Mesothelial cell of epicardium (in vitro differentiated cells): ENCODE measurements at places on chromosomes 3 and 15. TPM values are rescaled to one million over a fixed set of nuclear protein-coding genes. Genes with fewer than 3 reads are reported as not detected.
A peak's percentile ranks its signal among the peaks of the same experiment; 100 is the strongest.

CCDC39 gene
- not detected in 3 replicates for total RNA-seq

DNAH1 gene
- total RNA-seq, result 8.2 to 9.5 TPM (median 8.4 TPM) in 3 replicates

TMIE gene
- total RNA-seq, result 0.31 to 0.68 TPM (median 0.54 TPM) in 3 replicates

ESYT3 gene
- total RNA-seq, result 5.9 to 6.9 TPM (median 6.8 TPM) in 3 replicates

STAC gene
- 1.4 to 2.3 TPM (median 1.9 TPM) in 3 replicates for total RNA-seq

TMCO5A gene
- total RNA-seq, result not detected in 3 replicates

VEPH1 gene
- 7.2 to 10.2 TPM (median 7.9 TPM) in 3 replicates for total RNA-seq

DNA sequence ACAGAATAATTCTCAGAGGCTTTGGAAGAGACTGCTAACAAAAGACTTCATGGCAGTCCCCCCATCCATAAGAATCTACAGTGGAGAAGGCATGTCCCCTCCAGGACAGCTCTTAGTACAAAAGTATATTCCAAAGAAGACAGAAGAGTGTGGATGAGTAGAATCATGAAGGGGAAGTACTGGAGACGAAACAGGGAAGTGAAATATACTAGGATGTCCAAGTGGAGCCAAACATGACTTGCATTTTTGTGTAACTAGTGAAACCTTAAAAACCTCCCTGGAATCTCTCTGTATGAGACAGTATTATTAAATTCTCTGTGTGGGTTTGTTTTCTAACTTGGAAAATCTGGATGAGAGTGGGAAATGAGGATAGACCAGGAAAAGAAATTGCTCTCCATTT, 312.4 kb downstream of the RSL24D1 start:
- peaks cover 2% of the 10 kb centered on the region for H3K36me3 ChIP-seq
- no peak for DNase-seq
- no peaks in the 10 kb centered on the region for H3K4me1 ChIP-seq

DNA sequence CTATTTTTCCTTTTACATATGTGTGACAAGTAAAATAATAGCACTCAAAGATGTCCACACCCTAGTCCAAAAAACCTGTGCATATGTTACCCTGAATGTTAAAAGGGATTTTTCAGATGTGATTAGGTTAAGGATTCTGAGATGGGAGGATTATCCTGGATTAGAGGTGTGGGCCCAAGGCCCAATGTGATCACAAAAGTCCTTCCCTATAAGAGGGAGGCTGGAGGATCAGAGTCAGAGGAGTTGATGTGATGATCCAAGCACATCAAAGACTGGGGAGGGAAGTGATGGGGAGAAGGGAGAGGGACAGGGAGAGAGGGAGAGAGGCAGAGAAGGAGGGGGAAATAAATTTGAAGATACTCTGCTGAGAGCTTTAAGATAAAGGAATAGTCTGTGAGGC, 512.6 kb downstream of the PLOD2 start:
- H3K27me3 ChIP-seq, result no peaks in the 10 kb centered on the region
- no peaks in the 10 kb centered on the region for H3K4me1 ChIP-seq
- H3K4me3 ChIP-seq, result no peak overlapping the region
- peaks cover 5% of the 10 kb centered on the region for H3K36me3 ChIP-seq
- peak overlapping the region; percentile 20 for H3K27ac ChIP-seq

- H3K27me3 ChIP-seq, result peaks cover 41% of the 10 kb centered on the region
- H3K27ac ChIP-seq, result no peak overlapping the region
- H3K4me3 ChIP-seq, result no peak overlapping the region
- no peaks in the 10 kb centered on the region for H3K36me3 ChIP-seq
- no peaks in the 10 kb centered on the region for H3K4me1 ChIP-seq
- no peak for DNase-seq
Measured at GRCh38 chr3:58659051-58659675, 7.4 kb downstream of the FAM3D start.

- H3K27ac ChIP-seq, result peak overlapping the region; percentile 89
- H3K4me3 ChIP-seq, result peak overlapping the region; percentile 60
- peaks cover 59% of the 10 kb centered on the region for H3K4me1 ChIP-seq
Measured at GRCh38 chr3:177357352-177358090, 160.2 kb upstream of the TBL1XR1 start.

DNA sequence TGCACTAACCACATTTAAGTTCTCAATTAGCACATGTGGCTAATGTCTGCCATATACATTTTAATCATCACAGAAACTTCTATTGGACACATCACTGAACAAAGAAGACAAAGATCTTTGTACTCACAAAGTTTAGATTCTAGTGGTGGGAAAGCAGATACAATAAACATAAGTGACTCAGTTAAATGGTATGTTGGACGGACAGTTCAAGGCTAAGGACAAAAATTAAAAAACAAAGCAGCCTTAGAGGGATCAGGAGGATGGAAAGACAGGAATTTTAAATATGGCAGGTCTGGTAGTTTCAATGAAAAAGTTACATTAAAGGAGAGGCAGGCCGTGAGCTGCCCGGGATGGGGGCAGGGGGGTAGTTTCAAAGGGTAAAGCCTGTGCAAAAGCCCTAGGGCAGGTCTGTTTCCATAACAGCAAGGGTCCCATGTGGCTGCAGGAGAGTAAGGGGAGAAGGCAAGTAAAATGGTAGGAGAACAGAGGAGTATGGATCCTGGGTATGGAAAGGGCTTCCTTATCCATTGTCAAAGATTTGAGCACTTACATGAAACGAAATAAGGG, 220.7 kb downstream of the FHIT start:
- DNase-seq, result no peak
- peaks cover 4% of the 10 kb centered on the region for H3K4me1 ChIP-seq

- H3K4me3 ChIP-seq, result no peak overlapping the region
- DNase-seq, result no peak
- no peaks in the 10 kb centered on the region for H3K36me3 ChIP-seq
Measured at GRCh38 chr3:146650691-146651442, 45.7 kb upstream of the PLSCR5 start.

DNA sequence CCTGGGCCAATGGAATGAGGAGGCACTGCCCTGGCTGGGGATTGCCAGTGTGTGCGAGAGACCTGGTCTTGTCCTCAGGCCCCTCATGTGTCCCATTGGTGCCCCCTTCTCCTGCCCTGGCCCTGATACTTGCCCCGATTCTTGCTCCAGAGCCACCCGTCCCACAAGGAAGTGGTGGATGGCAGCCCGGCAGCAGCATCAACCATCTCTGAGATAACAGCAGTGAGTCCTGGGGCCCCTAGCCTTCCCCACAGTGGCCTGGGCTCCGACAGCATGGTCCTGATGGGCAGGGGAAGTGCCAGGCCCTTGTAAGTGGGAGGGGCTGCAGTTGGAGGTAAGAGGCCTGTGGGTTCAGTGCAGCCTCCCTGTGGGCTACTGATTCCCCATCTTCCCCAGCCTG, 15.4 kb downstream of the VILL start:
- H3K27ac ChIP-seq, result no peak overlapping the region
- no peak for DNase-seq
- H3K36me3 ChIP-seq, result peaks cover 7% of the 10 kb centered on the region
- H3K4me3 ChIP-seq, result no peak overlapping the region
- peaks cover 4% of the 10 kb centered on the region for H3K4me1 ChIP-seq

DNA sequence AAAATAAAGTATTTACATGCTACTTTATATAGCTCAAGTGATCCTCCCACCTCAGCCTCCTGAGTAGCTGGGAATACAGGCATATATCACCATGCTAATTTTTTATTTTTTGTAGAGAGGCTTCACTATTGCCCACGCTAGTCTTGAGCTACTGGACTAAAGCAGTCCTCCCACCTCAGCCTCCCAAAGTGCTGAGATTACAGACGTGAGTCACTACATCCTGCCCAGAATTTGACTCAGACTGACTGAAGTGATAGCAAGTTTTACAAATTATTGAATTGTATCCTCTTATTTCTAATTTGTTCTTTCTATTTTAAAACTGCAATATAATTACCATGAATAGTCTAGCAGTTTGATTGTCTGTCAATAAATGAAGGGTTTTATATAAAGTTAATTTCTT, 210.3 kb upstream of the CGNL1 start:
- DNase-seq, result no peak
- peaks cover 7% of the 10 kb centered on the region for H3K4me1 ChIP-seq
- no peaks in the 10 kb centered on the region for H3K27me3 ChIP-seq
- no peak overlapping the region for H3K4me3 ChIP-seq
- H3K27ac ChIP-seq, result no peak overlapping the region

- no peaks in the 10 kb centered on the region for H3K27me3 ChIP-seq
- DNase-seq, result no peak
- H3K4me1 ChIP-seq, result peaks cover 6% of the 10 kb centered on the region
- no peak overlapping the region for H3K4me3 ChIP-seq
Measured at GRCh38 chr3:62143843-62144450, 229.4 kb downstream of the FEZF2 start.

DNA sequence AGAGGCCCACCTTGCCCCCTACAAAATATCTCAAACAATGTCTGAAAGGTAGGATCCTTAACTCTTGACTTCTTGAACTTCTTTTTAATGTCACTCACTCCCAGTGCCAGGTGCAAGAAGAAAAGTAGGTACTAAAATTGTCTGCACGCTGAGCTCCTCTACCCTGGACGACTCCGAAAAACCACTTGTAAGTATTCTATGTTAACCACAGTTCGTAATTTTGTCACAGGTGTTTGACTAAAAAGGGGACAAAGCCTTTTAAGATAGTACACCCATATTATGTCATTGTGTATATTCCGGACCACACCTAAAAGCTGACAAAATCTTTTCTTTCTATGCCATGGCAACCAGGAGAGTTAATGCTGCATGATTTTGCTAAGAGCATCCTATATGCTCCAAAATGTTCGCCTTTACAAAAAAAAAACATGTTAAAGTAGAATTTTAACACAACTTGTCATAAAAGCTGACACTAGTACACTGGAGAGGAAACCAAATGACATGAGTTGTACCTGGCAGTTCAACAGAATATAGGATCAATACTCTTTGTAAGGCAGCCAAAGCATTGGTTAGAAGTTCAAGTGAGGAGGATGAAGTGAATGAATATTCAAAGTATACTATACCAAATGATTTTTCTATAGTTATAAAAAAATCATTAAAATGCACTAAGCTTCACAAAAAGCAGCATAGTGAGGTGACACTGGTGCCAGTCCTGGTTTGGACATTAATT, 210.5 kb downstream of the FOXP1 start:
- no peaks in the 10 kb centered on the region for H3K36me3 ChIP-seq
- DNase-seq, result no peak
- H3K4me1 ChIP-seq, result peaks cover 14% of the 10 kb centered on the region
- H3K27me3 ChIP-seq, result no peaks in the 10 kb centered on the region
- H3K4me3 ChIP-seq, result no peak overlapping the region
- no peak overlapping the region for H3K27ac ChIP-seq

DNA sequence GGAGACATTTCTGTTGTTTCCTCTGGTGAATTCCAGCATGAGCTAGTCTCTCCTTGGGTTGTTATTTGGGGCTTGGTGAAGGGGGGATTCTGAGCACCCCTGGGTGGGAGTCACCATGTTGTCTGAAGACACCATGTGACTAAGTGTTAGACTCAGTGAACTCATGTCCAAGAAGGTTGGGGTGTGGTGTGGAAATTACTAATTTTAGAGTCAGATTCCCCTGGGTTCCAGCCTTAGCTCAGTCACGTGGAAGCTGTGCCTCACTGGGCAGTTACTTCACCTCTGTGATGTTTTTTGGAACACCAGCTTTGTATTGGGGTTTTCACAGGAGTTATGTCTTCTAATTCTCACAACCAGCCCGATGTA, 171.5 kb downstream of the RPLP1 start:
- no peaks in the 10 kb centered on the region for H3K36me3 ChIP-seq
- H3K4me1 ChIP-seq, result no peaks in the 10 kb centered on the region
- peak; percentile 14 for DNase-seq
- peaks cover 67% of the 10 kb centered on the region for H3K27me3 ChIP-seq
- no peak overlapping the region for H3K27ac ChIP-seq
- no peak overlapping the region for H3K4me3 ChIP-seq

- peaks cover 12% of the 10 kb centered on the region for H3K4me1 ChIP-seq
- no peak overlapping the region for H3K27ac ChIP-seq
- peak overlapping the region; percentile 56 for H3K4me3 ChIP-seq
- DNase-seq, result no peak
- H3K36me3 ChIP-seq, result no peaks in the 10 kb centered on the region
Measured at GRCh38 chr15:97652700-97653167, 307.8 kb upstream of the ARRDC4 start.

GRCh38 chr3:141851411-141851810, 25.0 kb upstream of the ATP1B3 start:
- no peaks in the 10 kb centered on the region for H3K27me3 ChIP-seq
- no peak overlapping the region for H3K27ac ChIP-seq
- no peak for DNase-seq
- H3K4me1 ChIP-seq, result no peaks in the 10 kb centered on the region

DNA sequence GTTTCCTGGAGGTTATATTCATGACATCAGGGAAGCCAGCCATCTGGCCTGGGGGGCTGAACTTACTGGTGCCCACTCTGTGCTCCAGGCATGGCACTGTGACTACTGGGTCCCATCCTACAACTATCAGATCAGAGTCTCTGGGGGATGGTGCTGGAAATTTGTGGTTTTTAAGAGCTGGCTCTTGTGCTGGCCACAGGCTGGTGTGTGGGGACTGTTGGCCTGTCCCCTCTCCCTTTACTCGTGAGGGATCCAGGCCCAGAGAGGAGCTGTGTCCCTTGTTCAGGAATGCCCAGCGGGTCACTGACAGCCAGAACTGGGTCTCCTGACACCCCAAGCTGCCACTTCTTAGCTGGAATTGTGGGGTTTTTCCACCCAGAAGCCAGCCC, 44.5 kb upstream of the SEC22A start:
- no peak overlapping the region for H3K4me3 ChIP-seq
- DNase-seq, result no peak
- no peaks in the 10 kb centered on the region for H3K4me1 ChIP-seq
- peaks cover 7% of the 10 kb centered on the region for H3K36me3 ChIP-seq

DNA sequence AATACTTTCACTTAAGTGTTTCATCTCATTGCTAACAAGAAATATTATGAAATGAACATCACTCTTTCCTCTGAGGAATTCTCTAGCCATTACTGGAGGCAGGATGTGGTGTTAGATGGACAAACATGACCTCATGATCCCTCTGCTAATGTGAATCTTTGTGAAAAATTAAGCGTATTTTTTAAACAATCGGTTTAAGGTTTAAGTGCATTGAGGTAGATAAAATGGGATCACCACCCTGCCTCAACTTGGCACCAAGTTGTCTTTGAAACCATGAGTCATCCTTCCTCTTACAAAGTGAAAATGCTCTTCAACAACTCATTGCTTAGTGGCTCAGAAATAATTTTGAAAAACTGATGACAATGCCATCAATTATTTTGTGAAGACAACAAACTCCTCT, 76.0 kb upstream of the DCBLD2 start:
- no peaks in the 10 kb centered on the region for H3K27me3 ChIP-seq
- no peak overlapping the region for H3K4me3 ChIP-seq
- no peak for DNase-seq
- peaks cover 3% of the 10 kb centered on the region for H3K4me1 ChIP-seq

DNA sequence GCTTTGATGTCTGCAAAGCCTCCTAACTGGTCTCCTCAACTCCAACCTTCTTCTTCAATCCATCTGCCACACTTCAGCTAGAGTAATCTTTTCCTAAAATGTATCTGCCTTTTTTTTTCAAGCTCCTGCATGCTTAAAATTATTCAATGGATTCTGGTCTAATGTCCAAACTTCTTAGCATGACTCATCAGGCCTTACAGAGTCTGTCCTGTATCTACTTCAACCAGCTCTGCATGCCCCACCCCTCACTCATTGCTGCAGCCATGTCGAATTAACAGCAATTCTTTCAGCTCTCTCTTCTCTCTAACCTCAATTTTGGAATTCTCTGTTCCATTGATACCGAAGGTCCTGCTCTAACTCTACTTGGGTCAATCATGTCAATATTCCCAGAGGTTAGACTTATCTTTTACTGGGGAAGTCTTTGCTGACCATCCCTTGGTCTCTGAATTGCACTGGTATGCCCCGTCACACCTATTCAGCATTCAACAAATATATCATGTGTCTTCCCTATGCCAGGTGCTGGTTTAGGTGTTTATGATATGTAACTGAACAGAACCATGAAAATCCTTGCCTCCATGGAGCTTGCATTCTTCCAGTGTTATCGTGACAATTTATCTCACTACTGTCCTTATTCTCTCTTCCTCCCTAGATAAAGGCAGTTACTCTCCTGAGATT, 88.5 kb upstream of the NANOGP8 start:
- H3K4me1 ChIP-seq, result peaks cover 24% of the 10 kb centered on the region
- no peak overlapping the region for H3K4me3 ChIP-seq
- DNase-seq, result no peak
- no peaks in the 10 kb centered on the region for H3K27me3 ChIP-seq
- no peak overlapping the region for H3K27ac ChIP-seq
